ENCODE measurements at places on chromosomes 11 and 22. TPM values are rescaled to one million over a fixed set of nuclear protein-coding genes. Genes with fewer than 3 reads are reported as not detected.

The WNT7B gene
- total RNA-seq = 14.2 TPM

DNA sequence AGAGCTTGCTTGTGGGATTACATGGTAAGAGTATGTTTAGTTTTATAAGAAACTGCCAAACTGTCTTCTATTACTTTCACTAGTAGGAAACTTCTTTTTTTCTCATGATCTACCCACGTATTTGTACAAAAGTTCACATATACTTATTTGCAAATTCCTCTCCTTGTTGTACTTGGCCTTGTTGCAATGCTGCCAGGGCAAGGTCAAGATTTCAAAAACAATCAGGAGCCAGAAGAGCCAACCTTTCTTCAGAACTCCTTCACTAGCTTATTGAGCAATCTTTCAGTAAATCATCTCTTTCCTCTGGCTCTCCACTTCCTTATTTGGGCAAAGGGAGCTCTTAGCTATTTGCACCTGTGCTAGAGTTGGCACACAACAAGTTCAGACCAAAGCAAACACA, 9.7 kb downstream of the SRSF8 start:
- DNase-seq = no peak
- H3K4me1 ChIP-seq = peaks cover 5% of the 10 kb centered on the region
- no peak overlapping the region for H3K27ac ChIP-seq
- no peak overlapping the region for H3K4me3 ChIP-seq
- H3K36me3 ChIP-seq = no peaks in the 10 kb centered on the region

The UPK3A gene
- not detected for total RNA-seq

GRCh38 chr11:101428918-101429317, 154.9 kb downstream of the TRPC6 start:
- no peaks in the 10 kb centered on the region for H3K27me3 ChIP-seq
- DNase-seq = no peak
- no peaks in the 10 kb centered on the region for H3K36me3 ChIP-seq

The MEI1 gene
- total RNA-seq = 0.16 TPM

DNA sequence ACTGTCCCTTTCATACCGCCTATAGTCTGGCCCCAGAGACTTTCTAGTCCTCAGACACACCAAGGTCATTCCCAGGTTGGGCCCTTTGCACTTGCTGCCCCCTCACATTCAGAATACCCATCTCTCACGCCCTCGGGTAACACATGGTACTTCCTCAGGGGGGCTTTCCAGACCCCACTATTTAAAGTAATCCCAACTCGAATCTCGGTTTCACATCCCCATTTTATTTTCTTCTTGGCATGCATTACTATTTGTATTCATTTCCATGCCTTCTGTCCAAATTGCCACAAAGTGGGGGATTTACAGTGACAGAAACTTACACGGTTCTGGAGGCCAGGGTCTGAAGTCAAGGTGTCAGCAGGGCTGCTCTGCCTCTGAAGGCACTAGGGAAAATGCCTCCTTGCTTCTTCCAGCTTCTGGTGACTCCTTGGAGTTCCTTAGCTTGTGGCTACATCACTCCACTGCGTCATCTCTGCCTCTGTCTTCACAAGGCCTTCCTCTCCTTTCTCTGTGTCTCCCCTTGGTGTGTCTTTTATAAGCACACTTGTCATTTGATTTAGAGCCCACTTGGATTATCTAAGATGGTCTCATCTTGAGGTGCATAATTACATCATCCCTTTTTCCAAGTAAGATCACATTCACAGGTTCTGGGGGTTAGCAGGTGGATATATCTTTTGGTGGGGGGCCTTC, 15.1 kb downstream of the RCN1 start:
- peaks cover 14% of the 10 kb centered on the region for H3K36me3 ChIP-seq
- H3K27ac ChIP-seq = peak overlapping the region; percentile 31
- no peak for DNase-seq

DNA sequence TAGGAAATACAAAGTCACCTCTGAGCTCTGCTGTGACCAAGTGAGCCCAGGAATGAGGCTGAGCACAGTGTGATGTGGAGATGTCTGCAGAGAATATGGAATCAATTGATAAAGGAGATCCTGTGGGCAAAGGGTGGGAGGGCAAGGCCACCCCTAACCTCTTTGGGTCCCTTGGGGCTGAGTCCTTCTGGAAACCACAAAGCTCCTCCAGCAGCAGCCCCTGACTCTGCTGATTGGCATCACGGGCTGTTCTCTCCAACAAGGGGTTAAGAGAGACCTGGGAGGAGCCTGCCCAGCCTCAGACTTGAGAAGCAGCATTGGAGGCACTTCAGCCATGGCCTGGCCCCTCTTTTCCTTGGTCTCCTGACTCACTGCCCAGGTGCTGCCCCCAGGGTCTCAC, 49.7 kb downstream of the GGTLC2 start:
- peaks cover 54% of the 10 kb centered on the region for H3K27me3 ChIP-seq
- no peak overlapping the region for H3K4me3 ChIP-seq
- no peak for DNase-seq

The OR8D1 gene
- not detected for total RNA-seq

DNA sequence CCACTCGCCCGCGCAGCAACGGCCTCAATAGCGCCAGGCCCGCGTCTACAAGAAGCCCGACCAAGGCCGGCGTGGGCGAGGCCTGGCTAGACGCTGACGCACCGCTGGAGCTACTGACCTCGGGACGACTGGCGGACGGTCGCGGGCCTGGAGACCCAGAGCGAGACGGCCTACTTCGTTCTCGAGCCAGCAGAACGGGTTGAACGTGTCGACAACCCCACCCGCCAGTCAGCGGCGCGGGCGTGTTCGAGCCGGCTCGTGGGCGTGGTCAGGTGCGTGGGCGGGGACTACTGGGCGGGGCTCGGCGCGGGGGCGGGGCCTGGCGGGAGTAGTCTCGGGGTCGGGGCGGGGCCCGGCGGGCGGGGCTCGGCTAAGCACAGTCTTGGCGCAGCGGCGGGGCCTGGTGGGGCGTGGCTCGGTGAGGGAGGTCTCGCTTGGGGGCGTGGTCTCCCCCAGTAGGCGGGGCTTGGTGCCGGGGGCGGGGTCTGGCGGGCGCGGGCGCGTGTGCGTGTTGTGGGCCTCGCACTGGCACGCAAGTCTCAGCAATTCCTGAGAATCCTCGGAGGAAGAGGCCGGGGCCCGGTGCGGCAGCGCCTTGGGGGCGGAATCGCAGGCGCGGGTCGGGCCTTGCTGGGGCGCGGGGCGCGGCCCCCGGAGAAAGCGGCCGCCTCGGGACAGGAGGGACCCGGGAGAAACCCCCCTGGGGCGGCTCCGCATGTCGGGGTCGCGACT, at the start of gene RNH1:
Gene RNH1 (minus strand): TSS at position 248 of the 732 bp plus-strand sequence. CDS start 5,080 bp downstream, outside the sequence.
- H3K4me3 ChIP-seq = peak within 1 kb of the TSS; percentile 98
- peaks cover 9% of the 10 kb centered on the region for H3K36me3 ChIP-seq
- DNase-seq = peak; percentile 99
- H3K4me1 ChIP-seq = peaks cover 20% of the 10 kb centered on the region
- H3K27ac ChIP-seq = peak within 1 kb of the TSS; percentile 99

DNA sequence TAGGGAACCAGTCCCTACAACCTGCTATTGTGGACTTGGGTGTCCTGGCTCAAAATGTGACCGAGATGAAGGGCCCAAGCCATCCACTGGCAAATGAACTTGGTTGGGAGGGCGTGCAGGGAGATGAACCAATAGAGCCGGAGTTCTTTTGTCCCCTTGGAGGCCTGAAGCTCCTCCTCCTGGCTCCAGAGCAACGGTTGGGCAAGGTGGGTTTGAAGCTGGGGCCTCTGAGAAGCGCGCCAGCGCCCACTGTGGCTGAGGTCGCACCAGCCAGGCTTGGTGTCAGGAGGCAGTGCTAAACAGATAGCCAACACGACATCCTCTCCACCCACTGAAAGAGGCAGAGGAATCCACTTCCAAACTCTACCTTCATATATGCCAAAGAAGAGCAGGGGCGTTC, 36.0 kb upstream of the PACSIN2 start:
- peaks cover 4% of the 10 kb centered on the region for H3K36me3 ChIP-seq
- H3K27ac ChIP-seq = no peak overlapping the region
- DNase-seq = no peak
- no peaks in the 10 kb centered on the region for H3K27me3 ChIP-seq

The CECR2 gene
- 34.6 TPM for total RNA-seq

The GGTLC2 gene
- not detected for total RNA-seq

- no peak overlapping the region for H3K27ac ChIP-seq
- H3K4me1 ChIP-seq = peaks cover 4% of the 10 kb centered on the region
- no peaks in the 10 kb centered on the region for H3K36me3 ChIP-seq
- no peak overlapping the region for H3K4me3 ChIP-seq
- H3K27me3 ChIP-seq = no peaks in the 10 kb centered on the region
These were observed 15.2 kb downstream of the PDGFD start for GRCh38 chr11:104148706-104149105.

DNA sequence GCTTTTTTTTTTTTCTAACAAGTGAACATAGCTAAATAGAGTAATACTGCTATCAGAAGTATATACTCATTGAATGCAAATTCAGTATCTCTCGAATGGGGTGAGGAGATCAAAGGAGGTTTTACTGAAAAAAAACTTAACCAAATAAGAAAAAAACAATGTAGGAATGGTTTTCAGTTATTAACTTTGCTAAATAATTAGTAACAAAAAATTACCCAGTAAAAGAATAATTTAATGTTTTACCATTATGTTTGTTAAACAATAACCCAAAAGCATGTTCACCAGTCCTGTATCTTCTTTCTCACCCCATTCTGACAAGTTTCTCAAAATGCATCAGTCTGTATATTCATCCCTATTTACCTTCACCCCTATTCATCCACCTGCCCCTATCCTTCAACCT, 22.6 kb upstream of the CTSC start:
- no peaks in the 10 kb centered on the region for H3K36me3 ChIP-seq
- no peaks in the 10 kb centered on the region for H3K27me3 ChIP-seq
- DNase-seq = no peak
- H3K27ac ChIP-seq = no peak overlapping the region

GRCh38 chr11:9639099-9639498, 24.8 kb upstream of the SWAP70 start:
- H3K4me1 ChIP-seq = no peaks in the 10 kb centered on the region
- no peaks in the 10 kb centered on the region for H3K27me3 ChIP-seq
- no peak overlapping the region for H3K27ac ChIP-seq
- no peaks in the 10 kb centered on the region for H3K36me3 ChIP-seq
- no peak for DNase-seq
- no peak overlapping the region for H3K4me3 ChIP-seq

The MUC5AC gene
- total RNA-seq = not detected

The OR52I2 gene
- not detected for total RNA-seq

- peak overlapping the region; percentile 91 for H3K27ac ChIP-seq
- peaks cover 35% of the 10 kb centered on the region for H3K4me1 ChIP-seq
- DNase-seq = peak; percentile 43
- H3K36me3 ChIP-seq = no peaks in the 10 kb centered on the region
These were observed 9.1 kb downstream of the BACE1-AS start for GRCh38 chr11:117300283-117300663.

GRCh38 chr22:46173152-46173551, 22.8 kb downstream of the PPARA start:
- peaks cover 6% of the 10 kb centered on the region for H3K36me3 ChIP-seq
- no peak overlapping the region for H3K27ac ChIP-seq
- H3K4me3 ChIP-seq = no peak overlapping the region

- no peak overlapping the region for H3K4me3 ChIP-seq
- no peak overlapping the region for H3K27ac ChIP-seq
- no peaks in the 10 kb centered on the region for H3K36me3 ChIP-seq
- H3K27me3 ChIP-seq = peaks cover 6% of the 10 kb centered on the region
- H3K4me1 ChIP-seq = peaks cover 13% of the 10 kb centered on the region
These were observed 37.6 kb downstream of the RIBC2 start for GRCh38 chr22:45450921-45451651.

DNA sequence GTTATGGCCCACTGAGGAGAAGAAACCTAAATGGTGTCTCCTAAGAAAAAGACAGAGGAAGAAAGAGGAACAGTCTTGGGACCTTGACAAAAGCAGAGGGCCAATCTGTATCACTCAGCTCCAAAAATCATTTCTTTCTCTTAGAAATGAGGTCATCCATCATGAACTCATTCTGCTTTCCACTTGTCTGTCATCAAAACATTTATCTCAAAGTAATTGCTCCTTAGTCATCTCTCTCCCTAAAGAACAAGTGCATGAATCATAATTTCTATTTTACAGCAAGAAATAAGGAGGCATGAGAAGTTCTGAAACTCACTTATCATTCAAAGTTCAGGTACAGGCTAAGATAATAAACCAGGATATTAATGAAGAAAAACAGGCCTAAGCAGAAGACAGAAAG, 375.6 kb downstream of the KCNA4 start:
- H3K4me1 ChIP-seq = no peaks in the 10 kb centered on the region
- H3K27ac ChIP-seq = no peak overlapping the region
- H3K27me3 ChIP-seq = peaks cover 15% of the 10 kb centered on the region
- no peaks in the 10 kb centered on the region for H3K36me3 ChIP-seq
- no peak overlapping the region for H3K4me3 ChIP-seq

DNA sequence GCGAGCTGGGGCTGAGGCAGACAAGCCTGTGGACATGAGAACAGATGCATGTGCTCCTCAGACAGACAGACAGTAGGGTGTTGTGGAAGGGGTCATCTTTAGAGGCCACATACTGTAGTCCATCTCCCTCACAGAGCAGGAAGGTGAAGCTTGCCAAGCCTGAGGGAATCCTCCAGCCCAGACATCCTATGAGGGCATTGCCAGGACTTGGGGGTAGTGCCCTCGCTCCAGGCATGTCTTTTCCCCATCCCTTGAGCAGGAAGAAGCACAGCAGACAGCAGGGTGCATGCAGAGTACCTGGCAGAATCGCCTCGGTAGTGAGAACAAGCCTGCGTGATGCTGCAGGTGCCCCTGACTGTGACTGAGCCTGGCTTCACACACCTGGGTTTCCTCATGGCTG, 66.5 kb upstream of the CLDN5 start:
- peaks cover 7% of the 10 kb centered on the region for H3K4me1 ChIP-seq
- no peak overlapping the region for H3K4me3 ChIP-seq
- peaks cover 10% of the 10 kb centered on the region for H3K27me3 ChIP-seq

GRCh38 chr11:1306186-1307162, 3.0 kb downstream of the TOLLIP start:
- peaks cover 9% of the 10 kb centered on the region for H3K36me3 ChIP-seq
- H3K27me3 ChIP-seq = peaks cover 2% of the 10 kb centered on the region
- peak overlapping the region; percentile 78 for H3K4me3 ChIP-seq
- H3K4me1 ChIP-seq = peaks cover 27% of the 10 kb centered on the region

DNA sequence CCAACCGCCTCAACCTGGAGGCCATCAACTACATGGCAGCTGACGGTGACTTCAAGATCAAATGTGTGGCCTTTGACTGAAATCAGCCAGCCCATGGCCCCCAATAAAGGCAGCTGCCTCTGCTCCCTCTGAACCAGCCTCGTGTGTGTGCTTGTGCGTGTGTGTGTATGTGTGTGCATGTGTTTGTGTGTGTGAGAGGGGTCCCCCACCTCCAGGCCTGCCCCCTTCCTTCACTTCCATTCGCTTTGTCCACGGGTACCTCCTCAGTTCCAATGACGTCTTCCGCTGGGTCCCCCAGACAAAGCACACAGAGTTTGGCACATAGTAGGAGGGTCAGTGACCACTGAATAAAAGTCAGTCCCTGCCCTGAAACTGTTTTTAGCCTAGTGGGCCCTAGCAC, 4.2 kb downstream of the LGALS1 start:
- no peak for DNase-seq
- H3K27ac ChIP-seq = no peak overlapping the region
- H3K36me3 ChIP-seq = no peaks in the 10 kb centered on the region
- peaks cover 5% of the 10 kb centered on the region for H3K27me3 ChIP-seq

- H3K4me1 ChIP-seq = peaks cover 29% of the 10 kb centered on the region
- H3K4me3 ChIP-seq = no peak overlapping the region
These were observed 426.1 kb upstream of the CADM1 start for GRCh38 chr11:115930291-115930690.

Data from neural crest cell (in vitro differentiated cells).